ENCODE measurements at places on chromosomes 7 and 10.
A peak's percentile ranks its signal among the peaks of the same experiment; 100 is the strongest.

DNA sequence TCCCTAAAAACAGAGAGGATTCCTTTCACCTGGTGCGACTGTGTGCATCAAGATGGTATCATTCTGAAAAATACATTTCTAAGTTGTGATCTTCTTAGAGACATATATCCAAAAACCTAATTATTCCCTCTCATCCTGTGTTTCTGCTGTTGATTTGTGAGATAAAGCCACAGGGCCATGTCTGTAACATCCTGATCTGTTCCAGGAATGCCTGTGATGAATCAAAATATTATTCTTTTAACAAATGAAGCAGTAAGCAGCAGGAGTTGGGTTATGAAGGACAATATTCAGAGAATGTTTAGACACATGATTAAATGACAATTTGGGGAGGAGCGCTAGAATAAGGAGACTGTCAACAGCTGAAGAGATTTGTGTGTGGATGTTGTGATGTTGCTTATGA is 731.4 kb downstream of the KCNMA1 start:
- no peak for DNase-seq

DNA sequence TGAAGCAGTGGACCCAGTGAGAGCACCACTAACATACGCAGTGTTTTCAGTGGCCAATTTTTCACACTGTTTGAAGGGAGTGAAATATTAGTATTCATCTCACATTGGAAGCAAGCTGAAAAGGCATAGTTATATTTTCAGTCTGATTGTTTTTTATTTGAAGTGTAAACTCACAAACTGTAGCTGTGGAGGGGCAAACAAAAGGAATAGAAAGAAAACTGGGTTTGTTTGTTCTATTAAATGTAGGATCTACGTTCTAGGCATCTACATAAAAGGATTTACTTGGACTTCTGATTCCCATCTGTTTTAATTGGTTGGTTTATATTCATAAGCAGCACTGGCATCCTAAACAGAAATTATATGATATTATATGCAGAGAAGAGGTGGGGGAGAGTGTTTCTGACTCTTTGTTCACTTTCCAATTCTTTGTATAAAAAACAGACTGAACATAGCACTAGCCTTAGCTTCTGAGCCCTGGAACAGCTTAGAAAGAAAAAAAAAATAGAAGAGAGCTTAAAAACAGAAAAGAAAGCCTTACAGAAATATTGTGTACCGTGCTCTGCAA is 447.8 kb upstream of the KCND2 start:
- DNase-seq = no peak

GRCh38 chr7:116571037-116571436 is 46.2 kb downstream of the CAV1 start:
- DNase-seq = peak; percentile 21

- no peak for DNase-seq
Measured at GRCh38 chr10:126084369-126084768, 188.0 kb downstream of the FANK1 start.

DNA sequence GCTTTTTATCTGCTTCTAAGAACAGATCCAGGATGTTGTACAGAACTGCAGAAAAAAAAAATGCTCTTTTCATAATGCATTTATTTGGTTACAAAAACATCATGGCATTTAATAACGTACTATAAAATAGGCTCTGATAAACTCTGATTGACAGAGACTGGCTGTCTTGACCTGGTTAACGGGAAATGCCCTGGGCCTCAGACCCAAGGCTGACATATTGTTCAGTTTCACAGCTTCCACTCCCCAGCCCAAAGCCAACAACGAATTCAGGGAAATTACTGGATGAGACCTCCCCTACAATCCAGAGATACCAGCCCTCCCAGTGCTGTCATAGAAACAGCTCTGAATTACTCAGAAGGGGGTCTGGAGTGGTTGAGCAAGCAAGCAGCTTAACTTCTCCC is 260.1 kb downstream of the CREB5 start:
- no peak for DNase-seq

DNA sequence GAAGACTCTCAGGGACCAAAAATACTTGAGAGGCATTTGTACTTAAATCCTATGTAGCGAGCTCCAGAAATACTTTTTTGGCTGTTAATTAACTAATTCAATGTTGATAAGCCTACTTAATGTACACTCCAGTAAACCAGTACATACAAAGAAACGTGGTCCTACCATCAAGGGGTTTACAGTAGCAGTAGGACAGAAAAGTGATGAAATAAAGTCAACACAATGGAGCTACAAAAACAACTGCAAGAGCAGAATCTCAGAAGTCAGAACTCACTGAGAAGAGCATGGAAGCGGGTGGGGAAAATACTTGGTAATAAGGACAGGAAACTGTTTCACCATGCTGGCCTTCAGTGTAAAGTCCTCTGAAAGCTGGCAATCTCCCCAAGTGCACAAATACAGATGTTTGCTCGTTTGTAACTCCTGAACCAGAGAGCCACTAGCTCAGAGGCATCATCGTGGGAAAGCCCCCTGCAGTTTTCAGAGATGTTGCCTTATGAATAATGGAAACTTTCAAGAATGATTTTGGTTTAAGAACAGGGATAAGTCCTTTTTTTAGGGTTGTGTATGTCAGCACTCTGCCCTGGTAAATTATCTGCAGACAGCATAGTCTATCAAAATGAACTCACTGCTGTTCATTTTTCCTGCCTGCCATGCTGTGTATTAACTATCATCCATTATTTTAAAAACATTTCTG is 233.2 kb downstream of the SORCS1 start:
- DNase-seq = no peak

- DNase-seq = no peak
Measured at GRCh38 chr7:97009753-97010732, 4.7 kb downstream of the DLX6 start.

DNA sequence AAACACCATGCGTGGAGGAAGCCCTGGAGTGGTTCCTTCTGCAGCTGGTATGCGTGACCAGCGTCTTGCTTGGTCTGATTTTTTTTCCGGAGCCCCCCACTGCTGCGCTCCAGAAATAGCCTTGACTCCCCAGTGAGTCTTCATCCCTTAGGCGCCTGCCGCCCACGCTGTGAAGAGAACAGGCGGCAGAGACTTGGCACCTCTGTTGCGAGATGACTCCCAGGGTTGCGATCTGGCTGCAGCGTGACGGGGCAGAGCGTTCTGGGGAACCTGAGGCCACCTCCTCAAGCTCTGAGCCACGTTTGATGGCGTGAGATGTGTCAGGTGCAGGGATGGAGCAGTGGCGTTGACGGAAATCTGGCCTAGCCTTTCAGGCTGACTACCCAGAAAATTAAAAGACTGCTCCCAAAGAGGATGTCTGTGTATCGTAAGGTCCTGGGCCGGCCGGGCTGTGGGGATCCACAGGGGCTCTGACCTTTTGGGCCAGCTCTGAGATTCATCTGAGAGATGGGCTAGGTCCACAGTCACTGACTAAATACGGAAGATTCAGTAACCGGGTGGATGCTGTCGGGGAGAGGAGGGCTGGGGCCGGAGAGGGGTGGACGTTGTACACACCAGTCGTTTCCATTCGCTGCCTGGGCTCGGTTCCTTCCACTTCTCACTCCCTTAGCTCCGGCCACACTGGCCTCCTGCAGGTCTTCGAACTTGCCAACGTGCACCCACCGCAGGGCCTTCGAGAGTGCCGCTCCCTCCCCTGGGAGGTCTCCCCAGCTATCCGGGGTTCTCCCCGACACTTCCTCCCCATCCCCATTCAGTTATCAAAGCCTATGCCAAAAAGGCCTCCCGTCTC is 33.8 kb downstream of the PFKFB3 start:
- DNase-seq = no peak

- no peak for DNase-seq
Measured at GRCh38 chr10:102963756-102964025, 45.6 kb downstream of the CNNM2 start.

DNA sequence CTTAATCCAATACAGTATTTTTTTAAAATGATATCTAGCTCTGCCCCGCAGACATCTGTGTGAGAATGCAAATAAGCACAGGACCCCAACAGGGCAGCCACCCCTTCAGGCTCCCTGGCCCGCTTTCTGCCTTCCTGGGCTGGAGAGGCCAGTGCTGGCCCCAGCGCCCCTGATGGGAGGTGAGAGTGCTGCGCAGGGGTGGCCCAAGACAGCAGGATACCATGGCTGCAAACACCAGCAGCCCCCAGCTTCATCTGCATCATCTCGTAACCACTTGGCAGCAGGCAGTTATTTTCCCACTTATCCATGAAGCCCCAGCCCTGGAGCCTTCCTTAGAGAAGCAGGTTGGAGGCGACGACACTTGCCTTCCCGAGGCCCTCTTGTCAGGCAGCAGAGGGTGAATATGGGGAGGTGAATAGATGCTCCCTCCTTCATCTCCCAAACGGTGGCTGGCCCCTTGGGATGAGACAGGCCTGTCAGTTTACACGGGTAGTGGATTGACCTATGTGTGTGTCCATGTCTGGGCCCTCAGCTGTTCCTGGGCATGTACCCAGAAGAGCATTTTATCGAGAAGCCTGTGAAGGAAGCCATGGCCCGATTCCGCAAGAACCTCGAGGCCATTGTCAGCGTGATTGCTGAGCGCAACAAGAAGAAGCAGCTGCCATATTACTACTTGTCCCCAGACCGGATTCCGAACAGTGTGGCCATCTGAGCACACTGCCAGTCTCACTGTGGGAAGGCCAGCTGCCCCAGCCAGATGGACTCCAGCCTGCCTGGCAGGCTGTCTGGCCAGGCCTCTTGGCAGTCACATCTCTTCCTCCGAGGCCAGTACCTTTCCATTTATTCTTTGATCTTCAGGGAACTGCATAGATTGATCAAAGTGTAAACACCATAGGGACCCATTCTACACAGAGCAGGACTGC is 71.2 kb downstream of the ALOX5 start:
- DNase-seq = no peak

DNA sequence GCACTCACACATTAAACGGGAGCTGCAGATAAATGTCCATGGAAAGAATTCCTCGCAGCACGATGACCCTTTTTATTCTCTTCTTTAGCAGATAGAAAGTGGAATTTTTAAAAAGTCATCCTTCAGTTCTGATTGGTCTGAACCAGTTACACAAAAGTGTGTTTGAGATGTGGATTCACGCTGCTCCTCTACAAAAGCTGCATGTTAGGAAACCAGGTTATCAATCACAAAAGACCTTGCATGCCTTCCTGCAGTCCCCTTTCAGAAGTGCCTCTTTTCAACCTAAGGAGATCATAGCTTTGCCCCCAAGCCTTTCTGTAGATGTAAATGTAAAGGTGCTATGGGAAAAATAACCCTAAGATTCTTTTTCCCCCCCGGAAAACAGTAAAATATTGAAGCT is 299.7 kb downstream of the PLXDC2 start:
- no peak for DNase-seq

DNA sequence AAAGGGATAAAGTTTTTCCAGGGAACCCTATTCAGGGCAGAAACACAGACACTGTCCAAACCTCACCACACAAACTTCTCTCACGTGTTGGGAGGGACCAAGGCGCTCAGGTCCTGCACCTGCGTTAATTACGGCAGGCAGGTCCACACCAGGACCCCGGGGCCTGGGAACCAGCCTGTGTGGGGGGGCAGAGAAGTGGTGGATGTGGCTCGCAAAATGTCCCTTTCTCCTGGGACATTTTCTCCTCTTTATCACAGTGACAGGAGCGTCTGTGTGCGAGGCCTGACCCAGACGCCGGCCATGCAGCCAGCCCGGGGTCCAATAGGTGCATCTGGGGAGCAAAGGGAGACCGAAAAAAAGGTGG is 73.4 kb upstream of the ZNF722 start:
- DNase-seq = no peak

- DNase-seq = peak; percentile 89
Measured at GRCh38 chr7:2399848-2400587, 3.4 kb upstream of the CHST12 start.

- DNase-seq = peak; percentile 79
Measured at GRCh38 chr7:92634924-92635519, 44.8 kb upstream of the FAM133B start.

DNA sequence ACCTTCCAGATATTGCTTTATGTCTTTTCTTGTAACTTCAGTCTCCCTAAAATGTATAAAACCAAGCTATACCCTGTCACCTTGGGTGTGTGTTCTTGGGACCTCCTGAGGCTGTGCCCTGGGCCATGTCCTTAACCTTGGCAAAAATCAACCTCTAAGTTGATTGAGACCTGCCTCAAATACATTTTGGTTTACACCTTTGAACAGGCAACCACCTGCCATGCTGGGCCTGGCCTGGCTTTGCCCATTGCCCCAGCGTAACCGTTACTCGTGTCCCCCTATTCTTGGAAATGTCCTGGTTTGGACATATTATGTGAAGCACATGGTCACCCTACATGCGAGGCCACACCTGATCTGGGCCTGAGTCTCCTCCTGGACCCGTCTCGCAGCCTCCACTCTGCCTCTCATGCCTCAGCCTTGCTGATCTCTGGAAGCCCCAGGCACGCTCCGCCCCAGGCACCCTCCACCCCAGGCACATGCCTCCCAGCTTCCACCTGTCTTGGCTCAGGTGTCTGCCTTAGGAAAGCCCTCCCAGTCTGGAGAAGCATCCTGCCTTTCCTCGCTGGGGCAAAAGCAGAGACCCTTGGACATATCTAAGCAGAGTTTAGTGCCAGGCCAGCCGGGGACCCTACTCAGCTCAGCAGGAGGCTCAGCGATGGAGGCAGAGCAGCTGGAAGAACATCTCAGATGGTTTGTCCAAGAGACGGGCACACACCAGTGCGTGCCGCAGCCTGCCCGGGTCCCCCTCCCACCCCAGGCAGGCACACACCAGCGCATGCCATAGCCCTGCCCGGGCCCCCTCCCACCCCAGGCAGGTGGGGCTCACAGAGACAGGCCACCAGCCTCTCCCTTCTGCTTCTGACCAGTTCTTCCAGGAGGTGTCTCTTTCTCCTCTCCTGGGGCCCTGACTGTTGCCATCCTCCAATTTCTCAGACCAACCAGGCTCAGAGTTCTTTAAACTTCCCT is 4.0 kb upstream of the VIPR2 start:
- DNase-seq = no peak

DNA sequence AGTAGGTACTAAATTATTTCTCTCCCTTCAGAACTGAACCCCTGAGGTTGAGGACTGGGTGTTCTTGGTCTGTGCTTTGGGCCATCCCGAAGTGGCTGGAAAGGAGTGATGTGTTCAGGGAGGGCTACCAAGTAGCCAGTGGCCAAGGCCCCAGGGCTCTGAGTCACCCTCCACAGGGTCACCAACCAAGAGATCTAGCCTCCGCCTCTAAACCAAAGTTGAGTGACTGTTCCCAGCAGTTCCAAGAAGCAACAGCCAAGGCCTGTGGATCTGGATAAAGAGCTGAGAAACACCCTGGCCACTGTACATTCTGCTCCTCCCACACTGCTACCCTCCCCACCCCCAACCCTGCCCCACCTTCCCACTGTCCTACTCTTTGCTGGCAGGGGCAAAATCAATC is 35.5 kb upstream of the KCNMA1 start:
- no peak for DNase-seq

GRCh38 chr7:150811-151221 is 41.6 kb upstream of the FAM20C start:
- DNase-seq = no peak

DNA sequence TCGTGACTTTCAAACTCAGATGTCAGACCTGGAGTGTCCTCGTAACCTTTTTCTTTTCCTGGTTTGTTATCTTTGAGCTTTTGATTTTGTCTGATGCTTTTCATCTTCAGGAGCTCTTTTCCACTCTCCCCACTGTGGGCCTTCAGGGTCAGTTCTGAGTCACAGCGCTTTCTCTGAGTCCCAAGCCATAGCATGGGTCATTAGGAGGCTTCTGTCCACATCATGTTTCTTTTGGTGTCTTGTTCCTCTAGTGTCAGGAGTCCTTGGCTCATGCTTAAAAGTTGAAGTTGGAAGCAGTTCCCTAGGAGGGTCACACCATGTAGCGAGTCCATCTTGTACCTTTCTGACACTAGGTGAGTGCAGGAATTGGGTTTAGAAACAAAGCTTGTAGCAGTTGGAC is 40.3 kb downstream of the DAGLB start:
- DNase-seq = no peak

- no peak for DNase-seq
Measured at GRCh38 chr7:112147793-112148361, 58.3 kb downstream of the DOCK4 start.
